ENCODE measurements at places on chromosomes 1 and 21.

- no peak for DNase-seq
Measured at GRCh38 chr1:200654660-200655059, 15.0 kb downstream of the DDX59 start.

- DNase-seq, result no peak
Measured at GRCh38 chr1:194568610-194569009, 1382.2 kb upstream of the B3GALT2 start.

DNA sequence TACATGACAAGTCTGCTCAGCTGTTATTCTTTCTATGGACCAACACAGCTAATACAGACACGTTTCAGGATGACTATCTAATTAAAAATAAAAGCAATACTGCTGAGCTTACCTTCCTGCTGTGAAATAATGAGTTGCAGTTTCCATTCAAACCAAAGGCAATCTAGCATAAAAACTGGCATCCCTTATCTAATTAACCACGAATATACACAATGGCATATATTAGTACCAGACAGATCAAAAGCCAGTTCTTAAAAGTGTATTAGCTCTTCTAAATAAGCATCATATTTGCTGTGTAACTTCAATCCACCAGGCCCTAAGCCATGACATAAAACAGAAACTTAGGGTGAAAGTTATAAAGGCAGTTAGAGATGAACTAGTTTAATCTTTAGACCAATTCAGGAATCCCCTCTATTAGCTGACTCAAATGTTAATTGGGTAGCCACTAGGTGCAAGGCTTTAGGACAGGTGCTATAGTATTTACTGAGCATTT is 20.6 kb downstream of the TESK2 start:
- DNase-seq, result no peak

- DNase-seq, result no peak
Measured at GRCh38 chr1:69320757-69321211, 246.9 kb upstream of the LRRC7 start.

DNA sequence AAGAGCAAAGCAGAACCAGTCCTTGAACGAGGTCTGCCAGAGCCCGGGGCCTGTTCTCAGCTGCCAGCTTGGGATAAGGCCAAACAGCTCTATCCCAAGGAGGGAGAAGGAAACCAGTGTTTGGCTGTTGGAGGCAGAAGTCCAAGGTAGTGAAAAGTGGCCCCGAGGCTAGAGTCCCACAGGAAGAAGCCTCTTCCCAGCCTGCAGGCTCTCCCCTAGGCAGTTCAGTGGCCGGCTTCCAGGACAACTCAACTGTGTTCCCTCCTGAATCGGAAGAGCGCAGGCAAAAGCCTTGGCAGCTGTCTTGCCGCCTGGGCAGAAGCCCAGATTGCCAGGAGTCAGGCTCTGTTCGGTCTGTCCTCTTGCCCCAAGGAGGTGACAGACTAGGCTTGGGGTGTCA is 19.3 kb downstream of the QSOX1 start:
- DNase-seq, result no peak

DNA sequence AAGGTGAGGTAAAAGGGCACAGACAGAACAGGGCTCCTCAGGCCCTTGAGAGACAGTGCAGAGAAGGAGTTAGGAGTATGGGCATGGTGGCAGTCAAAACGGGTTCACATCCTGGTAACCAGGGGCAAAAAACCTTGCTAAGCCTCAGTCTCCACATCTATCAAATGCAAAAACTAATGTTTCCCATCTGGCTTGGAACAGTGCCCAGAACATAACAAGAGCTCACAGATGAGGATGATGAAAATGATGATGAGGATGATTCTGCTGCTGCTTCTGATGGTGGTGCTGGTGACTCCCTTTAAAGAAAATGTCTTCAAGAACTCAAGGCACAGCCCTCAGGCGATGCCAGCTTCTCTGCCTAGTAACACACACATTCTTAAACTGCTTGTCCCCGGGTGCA is 24.1 kb downstream of the HHIPL2 start:
- no peak for DNase-seq

DNA sequence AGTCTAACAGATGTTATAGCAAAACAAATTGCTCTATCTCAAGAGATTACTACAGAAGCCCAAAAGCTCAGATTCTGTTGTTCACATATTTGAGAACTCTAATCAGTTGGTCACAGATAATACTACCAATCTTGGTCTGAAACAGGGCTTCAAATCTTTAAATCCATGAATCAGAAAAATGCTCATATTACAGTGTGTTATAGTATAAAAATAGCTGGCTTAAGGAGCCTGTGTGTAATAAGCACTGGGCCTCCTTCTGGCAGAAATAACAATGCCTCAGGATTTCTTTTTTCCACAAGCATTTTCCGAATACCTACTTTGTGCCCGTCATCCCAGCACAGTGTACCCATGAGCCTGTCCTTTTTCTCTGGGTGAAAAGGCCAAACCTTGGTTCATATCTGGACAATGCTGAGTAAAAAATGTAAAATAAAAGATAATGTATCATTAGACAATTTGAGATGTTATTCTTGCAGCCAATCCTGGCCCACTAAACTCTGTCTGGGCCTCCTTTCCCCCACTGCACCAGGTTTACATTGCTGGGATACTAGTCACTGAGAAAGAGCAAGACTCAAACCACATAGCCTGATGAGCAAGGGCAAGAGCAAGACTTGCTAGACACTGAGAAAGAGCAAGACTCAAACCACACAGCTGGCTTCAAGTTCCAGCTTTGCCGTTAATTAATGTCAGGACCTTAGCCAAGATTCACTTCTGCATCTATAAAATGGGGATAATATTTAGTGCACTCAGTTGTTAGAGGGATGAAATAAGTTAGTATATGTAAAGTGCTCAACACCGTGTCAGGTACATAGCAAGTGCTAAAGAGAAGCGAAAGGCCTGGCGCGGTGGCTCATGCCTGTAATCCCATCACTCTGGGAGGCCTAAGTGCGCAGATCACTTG is 17.0 kb upstream of the ADAR start:
- no peak for DNase-seq

GRCh38 chr1:114075546-114076242 is 78.0 kb downstream of the SYT6 start:
- DNase-seq, result no peak

- DNase-seq, result no peak
Measured at GRCh38 chr1:74463333-74463988, 49.0 kb downstream of the LRRC53 start.

DNA sequence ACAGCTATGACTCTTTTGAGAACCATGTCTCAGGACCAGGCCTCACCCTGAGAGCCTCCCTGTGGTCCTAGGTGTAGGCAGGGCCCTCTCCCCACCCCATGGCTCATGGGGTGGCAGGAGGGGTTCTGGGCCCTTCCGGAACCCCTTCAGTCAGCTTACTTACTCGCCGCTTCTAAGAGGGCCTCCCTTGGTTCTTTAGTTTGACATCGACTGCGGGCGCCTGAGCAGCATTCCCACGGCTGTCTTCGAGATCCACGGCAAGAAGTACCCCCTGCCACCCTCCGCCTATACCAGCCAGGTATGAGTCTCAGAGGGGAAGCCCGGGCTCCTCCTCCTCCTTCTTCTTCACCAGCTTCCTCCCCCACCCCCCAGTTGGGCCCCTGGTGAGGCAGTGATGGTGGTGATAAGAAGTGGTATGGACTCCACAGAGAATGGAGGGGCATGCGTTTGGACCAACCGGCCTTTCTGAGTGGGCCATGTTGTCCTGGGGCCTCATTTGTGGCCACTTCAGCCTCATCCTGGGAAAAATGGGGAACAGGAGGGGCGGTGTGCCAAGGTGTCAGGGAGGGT is 28.9 kb downstream of the KCNA10 start:
- no peak for DNase-seq

DNA sequence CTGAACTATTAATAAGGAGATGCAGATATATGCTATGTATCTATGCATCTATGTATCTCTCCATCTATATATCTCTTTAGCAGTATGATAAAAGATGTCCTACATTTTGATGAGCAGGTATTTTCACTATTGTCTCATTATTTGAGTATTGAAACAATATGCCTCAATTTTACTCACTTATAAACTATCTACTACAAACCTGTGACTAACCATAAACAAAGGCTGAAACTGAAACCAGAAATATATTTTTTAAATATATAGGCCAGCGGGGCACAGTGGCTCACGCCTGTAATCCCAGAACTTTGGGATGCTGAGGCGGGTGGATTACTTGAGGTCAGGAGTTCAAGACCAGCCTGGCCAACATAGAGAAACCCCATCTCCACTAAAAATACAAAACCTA is 22.0 kb downstream of the EIF4G3 start:
- no peak for DNase-seq

DNA sequence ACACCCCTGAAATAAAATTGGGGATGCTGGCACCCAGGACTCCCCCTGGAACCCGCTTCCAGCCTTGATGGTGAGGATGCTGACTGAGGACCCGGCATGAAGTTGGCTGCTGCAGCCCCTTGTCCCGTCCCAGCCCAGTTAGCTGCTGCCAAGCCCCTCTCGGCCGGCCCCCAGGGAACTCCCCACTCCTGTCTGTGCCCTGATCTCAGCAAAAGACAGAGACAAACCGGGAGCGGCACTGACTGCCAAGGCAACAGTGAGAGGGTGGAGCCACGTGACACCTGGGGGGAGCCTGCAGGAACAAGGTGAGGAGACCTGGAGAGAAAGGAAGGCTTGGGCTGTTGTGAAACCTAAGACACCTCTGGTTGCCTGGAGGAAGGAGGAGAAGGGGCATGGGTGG is 24.7 kb downstream of the CASZ1 start:
- DNase-seq, result no peak

DNA sequence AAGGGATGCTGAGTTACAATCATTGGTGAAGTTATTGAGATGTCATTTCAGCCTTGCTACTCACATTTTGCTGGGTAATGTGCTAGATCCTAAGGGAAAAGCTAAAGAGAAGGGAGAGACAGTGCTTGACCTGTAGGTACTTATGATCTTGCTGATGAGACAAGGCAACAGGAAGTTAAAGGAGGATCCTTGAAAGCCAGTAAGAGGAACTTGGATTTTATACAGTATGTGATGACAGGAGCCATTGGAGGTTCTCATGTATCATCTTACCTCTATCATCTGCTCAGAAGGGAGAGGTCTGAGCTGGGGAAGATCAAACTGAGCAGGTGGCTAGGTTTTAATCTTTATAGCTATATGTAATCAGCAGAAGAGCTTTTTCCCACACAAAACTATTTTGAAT is 6.3 kb downstream of the APOBEC4 start:
- DNase-seq, result no peak

DNA sequence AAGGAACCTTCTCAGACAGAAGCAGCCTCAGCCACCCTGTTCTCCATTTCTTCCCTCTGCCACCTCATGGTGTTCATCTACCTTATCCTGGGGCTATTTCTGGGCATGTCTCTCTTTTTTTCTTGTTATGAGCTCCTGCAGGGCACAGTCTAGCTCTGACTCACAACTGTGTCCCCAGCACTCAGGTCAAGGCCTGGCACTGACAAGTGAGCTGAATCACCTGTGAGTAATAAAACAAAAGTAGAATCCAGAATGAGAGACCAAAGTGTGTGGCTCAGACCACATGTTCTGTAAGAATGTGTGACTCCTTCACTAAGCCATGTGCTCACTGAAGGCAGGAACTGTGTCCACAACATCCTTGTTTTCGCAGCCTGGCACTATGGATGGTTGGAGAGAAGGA is 23.2 kb downstream of the C1orf94 start:
- DNase-seq, result no peak

- no peak for DNase-seq
Measured at GRCh38 chr1:169109561-169110134, 3.2 kb downstream of the ATP1B1 start.

DNA sequence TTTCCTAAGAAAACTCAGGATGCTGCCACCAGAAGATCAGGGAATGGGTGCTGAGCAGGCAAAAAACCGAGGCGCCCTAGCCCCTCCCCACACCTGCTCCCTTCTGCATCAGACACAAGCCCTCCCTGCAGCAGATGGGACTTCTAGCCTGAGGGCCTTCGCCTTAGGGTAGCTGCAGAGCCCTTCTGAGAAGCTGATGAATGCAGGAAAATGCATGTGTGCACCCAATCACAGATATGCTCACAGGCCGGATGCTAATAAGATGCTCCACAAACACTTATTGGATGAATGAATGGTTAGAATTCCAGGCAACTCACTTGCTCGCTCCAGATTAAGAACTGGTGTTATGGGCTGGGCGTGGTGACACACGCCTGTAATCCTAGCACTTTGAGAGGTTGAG is 6.8 kb upstream of the C1orf210 start:
- no peak for DNase-seq

DNA sequence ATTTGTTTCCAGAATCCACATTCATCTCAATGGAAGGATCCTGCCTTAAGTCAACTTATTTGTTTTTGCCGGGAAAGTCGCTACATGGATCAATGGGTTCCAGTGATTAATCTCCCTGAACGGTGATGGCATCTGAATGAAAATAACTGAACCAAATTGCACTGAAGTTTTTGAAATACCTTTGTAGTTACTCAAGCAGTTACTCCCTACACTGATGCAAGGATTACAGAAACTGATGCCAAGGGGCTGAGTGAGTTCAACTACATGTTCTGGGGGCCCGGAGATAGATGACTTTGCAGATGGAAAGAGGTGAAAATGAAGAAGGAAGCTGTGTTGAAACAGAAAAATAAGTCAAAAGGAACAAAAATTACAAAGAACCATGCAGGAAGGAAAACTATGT is 2.6 kb downstream of the GADD45A start:
- DNase-seq, result no peak

DNA sequence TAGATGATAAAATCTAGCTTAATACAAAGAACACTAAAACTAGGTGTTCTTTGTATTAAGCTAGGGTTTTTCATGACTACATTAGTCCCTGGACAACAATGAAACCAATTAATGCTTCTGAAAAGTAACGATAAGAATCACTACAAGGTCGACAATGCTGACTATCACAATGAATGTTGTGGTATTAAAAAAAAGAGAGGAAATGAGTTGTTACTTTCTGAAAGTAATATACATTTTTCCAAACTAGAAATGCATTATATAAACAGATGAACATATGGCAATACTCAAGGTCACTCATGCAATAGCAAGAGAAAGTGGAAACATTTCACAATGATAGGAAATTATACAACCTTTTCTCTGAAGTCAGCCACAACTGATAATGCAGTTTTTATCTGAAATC is 19.0 kb downstream of the DPH5 start:
- DNase-seq, result no peak

DNA sequence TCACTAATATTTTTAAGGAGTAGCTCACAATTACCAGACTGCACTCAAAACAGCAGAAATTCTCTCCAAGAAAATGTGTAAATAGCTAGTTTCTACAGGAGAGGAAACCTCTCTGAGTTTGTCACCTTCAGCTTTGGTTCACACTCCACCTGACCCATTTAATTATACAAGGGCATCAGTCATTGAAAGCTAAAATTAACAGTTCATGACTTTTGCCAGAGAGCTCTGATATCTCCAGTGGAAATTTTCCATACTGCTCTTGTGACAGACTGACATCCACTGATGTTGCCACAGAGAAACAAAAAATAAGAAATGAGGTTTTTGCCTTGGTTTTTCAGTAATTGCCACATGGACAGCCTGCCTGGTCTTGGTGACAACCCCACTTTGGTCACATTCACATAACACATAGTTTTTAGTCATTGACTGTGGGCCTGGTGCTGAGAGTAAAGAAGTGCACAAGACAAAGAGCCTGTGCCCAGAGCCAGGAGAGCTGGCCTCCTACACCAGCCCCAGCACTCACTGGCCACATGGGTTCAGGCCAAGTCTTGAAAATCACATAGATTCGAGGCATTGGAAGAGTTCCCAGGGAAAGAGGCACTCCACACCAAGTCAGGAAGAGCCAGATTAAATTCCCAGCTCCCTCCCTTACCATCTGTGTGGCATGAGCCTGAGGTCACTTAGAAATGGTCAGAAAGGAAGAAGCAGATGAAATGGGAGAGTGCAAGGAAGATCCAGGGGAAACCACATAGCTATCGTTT is 13.8 kb upstream of the SIM2 start:
- DNase-seq, result no peak

All from SIG-M5 (cell line).